ENCODE measurements at places on chromosomes 1 and 21. TPM values are rescaled to one million over a fixed set of nuclear protein-coding genes. Genes with fewer than 3 reads are reported as not detected.

DNA sequence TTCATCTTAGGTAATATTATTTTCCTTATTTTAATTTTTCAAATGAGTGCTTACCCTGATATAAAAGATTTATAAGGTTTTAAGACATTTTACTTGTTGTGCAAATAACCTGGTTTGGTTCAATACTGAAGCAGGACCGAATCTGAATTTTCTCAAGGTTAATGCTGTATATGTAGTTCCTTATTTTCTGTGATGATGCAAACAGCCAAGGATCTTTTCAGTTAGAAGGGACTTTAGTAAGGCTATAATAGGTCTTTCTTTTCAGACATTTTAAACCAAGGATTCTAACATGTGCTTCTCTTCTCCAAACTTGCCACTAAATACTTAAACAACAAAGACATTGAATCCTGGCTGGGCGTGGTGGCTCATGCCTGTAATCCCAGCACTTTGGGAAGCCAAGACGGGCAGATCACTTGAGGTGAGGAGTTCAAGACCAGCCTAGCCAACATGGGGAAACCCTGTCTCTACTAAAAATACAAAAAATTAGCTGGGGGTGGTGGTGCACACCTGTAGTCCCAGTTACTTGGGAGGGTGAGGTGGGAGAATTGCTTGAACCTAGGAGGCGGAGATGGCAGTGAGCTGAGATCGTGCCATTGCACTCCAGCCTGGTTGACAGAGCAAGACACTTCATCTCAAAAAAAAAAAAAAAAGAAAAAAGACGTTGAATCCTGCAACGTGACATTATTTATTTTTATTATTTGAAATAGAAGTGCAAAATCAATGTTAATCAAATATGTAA is 3.2 kb upstream of the ARPC5 start:
- no peak for DNase-seq

- DNase-seq: no peak
These were observed 12.5 kb upstream of the MYOC start for GRCh38 chr1:171664976-171665375.

- DNase-seq: no peak
These were observed 739 bp upstream of the NUP133 start for GRCh38 chr1:229508823-229509337.

- no peak for DNase-seq
These were observed 155.9 kb downstream of the DISP1 start for GRCh38 chr1:222970711-222971110.

DNA sequence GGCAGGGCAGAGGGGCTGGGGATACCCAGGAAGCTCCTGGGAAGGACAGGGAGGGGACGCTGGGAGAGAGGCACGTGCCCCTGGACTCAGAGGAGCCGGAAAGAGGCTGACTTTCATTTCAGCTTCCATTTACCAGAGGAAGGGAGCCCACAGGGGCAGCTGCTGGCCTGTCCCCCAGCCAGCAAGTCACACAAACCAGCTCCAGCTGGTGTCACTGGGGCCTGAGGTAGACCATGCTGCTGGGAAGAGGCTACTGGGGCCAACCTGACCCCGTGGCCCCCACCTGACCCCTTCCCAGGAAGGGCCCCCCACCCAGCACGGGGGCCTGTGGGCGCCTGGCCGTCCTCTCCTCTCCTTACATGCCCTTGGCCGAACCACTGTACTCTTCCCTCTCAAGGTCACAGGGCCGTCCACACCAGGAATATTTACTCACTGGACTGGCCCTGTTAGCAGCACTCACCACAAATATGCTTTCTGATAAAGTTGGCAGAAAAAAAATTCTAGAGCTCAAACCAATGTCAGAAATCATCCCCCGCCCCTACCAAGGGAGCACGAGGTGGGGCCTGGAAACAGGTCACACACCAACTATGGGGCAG is 110.5 kb downstream of the CASZ1 start:
- DNase-seq: no peak

Gene NHLH2
- total RNA-seq: not detected

Gene SLAMF7
- 70.9 TPM for total RNA-seq

Gene C8B
- not detected for total RNA-seq

Gene UBE2J2
- total RNA-seq: 80.5 TPM

All from activated naive CD4-positive, alpha-beta T cell treated with anti-CD3 and anti-CD28 coated beads, Interleukin-2, amount 50 U/mL, for 72 hours (primary cell).